ENCODE measurements at places on chromosomes 1 and 21.

GRCh38 chr21:15514073-15514946 lies 215.5 kb upstream of the USP25 start:
- peak; percentile 37 for DNase-seq

DNA sequence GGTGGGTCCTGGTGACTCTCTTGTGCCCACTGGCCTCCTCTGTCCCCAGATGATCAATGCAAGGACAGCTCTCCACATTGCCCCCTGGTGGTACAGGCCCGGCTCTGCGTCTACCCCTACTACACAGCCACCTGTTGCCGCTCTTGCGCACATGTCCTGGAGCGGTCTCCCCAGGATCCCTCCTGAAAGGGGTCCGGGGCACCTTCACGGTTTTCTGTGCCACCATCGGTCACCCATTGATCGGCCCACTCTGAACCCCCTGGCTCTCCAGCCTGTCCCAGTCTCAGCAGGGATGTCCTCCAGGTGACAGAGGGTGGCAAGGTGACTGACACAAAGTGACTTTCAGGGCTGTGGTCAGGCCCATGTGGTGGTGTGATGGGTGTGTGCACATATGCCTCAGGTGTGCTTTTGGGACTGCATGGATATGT lies 10.8 kb downstream of the ADAMTSL4 start:
- DNase-seq = peak; percentile 84

- DNase-seq = no peak
Measured at GRCh38 chr1:209871430-209871829, 43.7 kb downstream of the UTP25 start.

- DNase-seq = peak; percentile 54
Measured at GRCh38 chr1:231460614-231461013, 38.5 kb upstream of the EGLN1 start.

- no peak for DNase-seq
Measured at GRCh38 chr21:43354026-43354420, 72.9 kb downstream of the SIK1 start.

GRCh38 chr1:203295796-203296195 lies 9.5 kb upstream of the BTG2 start:
- DNase-seq = no peak

GRCh38 chr1:176950736-176951324 lies 213.7 kb downstream of the ASTN1 start:
- DNase-seq = no peak

DNA sequence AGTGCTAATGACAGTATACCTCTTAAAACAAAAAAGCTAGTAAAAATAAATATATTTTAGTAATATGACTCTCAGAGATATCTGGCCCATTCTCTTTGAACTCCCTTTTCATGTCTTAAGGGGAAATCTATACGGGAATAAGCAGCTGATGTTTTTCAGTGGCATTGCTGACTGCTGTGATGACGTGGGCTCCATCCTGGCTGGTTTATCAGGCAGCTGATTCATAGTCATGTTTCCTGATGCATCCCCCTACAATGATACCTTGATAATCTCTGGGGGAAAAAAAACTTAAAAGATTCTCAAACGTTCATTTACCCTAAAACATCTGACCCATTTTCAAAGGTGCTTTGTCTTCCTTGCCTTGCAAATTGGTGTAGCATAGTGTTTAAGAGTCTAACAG lies 53.8 kb downstream of the ABCA4 start:
- no peak for DNase-seq

- no peak for DNase-seq
Measured at GRCh38 chr1:58284225-58284510, 262.4 kb downstream of the OMA1 start.

DNA sequence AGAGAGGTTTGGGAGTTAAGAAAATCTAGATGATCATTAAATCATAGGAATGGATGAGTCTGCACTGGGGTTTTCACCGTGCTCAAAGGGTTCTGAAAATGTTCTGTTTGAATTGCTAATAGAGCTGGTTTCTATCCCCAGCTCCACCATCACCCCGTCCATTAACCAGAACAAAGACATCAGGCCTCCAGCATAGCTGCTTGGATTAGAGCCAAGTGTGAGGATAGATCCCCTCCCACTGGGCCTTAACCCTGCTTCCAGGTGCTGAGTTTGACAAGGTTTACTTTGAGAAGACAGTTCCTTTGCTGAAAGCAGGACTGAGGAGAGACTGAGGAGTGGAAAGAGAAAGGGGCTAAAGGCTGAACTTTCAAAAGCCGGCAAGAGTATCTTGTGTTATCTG lies 48.3 kb downstream of the MPZL1 start:
- no peak for DNase-seq

DNA sequence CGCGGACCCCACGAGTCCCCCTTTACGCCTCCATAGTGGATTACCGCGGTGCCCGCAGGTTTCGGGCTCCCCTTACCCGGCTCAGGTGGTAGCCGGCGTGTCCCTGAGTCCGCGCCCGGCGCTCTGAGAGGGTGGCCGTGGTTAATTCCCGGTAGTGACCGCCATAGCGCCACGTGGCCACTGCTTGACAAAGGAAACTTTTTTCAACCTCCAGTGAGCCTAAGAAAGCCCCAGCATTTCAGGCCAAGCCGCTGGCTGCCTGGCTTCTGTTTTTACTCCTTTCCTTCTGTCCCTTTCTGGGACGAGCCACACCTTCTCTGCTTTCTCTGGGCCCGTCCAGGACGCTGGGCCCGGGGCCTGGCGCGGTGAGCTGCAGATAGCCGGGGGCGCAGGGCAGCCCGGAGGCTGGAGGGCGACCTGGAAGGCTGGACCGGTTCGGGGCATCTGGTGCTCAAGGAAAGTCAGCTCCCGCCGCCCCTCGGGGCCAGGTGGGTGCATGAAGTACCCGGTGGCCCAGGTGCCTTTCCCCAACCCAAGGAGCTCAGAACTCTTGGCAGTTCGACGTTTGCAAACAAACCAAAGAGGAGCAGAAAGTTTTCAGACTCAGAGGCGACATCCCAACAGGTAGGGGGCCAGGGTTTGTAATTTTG lies 540 bp upstream of the C1orf198 start:
- DNase-seq = no peak

- DNase-seq = no peak
Measured at GRCh38 chr1:178938959-178939317, 68.1 kb upstream of the ANGPTL1 start.

- DNase-seq = no peak
Measured at GRCh38 chr1:147665521-147665920, 4.8 kb downstream of the ACP6 start.

- DNase-seq = no peak
Measured at GRCh38 chr1:92274939-92275338, 23.8 kb downstream of the GLMN start.

DNA sequence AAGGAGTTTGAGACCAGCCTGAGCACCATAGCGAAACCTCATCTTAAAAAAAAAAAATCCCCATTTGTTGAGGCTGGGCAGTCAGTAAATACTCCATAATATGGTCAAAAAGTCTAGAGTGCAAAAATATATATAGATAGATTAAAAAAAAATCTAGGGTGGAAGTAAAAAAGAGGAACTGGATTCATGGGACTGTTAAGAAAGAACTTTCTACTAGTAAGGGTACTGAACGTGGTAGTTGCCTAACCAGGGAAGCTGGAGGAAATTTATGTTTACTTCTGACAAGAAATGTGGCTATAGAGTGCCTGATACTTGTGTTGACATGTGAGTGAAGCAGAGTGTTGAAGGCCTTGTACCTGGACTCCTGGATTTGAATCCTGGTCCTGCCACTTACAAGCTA lies 265.9 kb upstream of the FAM78B start:
- no peak for DNase-seq

DNA sequence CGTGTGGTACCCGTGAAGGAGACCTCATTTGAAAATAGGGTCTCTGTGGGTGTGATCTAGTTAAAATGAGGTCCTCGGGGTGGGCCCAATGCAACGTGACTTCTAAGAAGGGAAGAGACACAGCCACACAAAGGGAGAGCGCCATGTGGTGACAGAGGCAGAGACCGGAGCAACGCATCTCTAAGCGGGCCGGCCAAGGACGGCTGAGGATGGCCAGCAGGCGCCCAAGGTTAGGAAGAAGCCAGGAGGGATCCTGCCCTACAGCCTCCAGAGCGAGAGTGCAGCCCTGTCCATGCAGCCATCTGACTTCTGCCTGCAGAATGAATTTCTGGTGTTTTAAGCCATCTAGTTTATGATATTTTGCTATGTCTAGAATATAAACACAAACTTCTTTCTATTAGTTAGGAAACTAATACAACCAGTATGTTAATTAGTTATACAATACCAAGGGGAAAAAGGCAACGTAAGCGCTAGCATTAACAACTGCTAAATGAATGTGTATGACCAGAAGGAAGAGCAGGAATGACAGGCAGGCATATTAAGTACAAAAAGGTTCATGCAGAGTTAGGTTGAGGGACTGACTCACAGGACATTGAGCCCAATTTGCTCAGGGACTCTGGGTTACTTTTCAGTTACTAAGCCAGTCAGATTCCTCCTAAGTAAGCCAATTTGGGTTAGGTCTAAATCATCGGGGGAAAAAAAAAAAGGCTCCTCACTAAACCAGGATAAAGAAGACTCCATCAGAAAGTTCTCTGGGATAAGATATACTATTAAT lies 4.1 kb downstream of the CEP104 start:
- no peak for DNase-seq

DNA sequence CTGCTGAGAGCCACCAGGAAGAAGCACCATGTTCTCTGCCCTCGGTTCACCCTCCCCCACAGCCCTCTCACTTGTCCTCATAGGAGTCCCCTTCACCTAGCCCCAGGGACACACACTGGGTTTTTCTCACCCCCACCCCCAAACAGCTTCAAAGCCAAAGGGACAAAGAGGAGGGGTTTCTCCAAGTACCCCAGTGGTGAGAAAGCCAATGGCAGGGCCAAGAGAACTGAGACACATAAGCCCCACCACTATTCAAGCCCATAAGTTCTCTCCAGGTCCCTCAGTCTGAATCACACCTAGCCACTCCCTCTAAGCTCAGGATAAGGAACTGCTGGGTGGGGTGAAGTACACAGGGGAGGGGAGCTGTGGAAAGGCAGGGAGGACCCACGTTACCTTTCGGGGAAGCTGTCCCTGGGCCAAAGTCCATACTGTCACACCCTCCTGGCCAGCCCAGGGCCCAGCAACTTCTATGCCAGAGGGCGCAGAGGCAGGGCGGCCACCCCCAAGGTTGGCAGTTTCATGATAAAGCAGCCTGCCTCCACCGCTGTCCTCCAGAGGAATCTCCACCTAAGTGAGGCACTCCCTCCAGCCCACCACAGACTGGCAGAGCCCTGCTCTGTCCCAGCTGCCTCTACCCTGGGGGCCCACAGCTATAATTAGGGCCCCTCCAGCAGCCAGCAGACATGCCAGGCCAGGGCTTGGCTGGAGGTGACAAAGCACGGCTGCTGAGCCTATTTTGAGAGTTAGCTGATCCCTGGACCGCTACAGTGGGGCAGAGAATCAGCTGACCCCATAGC lies 39.0 kb upstream of the PPP1R15B start:
- no peak for DNase-seq

GRCh38 chr1:44347280-44347679 lies 7.8 kb downstream of the ERI3 start:
- DNase-seq = no peak

- no peak for DNase-seq
Measured at GRCh38 chr1:189960769-189961168, 516.9 kb downstream of the BRINP3 start.

GRCh38 chr1:209364716-209365115 lies 218.8 kb upstream of the CAMK1G start:
- no peak for DNase-seq

DNA sequence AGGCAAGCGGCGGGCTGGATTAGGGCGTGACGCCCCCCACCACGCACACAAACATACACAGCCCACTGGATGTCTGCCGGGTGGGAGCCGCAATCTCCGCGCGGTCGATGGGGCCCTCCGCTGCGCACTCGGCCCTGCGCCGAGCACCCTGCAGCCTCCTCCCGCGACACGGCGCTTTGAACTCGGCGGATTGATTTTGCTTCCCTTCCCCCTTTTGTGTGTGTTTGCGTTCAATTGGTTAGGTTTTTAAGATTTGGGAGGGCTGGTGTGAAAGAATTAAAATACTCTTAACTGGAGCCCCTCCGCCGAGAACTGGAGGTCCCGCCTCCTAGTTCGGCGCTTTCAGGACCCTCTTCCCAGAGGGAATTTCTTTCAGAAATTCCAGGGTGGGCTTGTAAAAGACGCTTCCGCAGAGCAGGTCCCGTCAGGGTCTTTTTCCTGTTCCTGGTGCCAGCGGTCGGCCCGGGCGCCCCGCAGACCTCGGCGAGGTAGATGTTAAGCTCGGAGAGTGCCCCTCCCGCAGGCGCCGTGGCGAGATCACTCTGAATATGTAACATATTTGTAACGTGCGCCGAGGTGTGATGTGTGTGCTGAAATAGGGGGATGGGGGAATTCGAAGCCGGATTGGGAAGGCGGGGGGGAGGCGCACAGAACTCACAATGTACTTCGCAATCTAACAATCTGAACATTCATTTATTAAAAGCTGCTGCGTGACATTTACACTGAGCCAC lies 8.0 kb upstream of the BARHL2 start:
- DNase-seq = no peak

- no peak for DNase-seq
Measured at GRCh38 chr1:99660496-99660895, 14.6 kb downstream of the PALMD start.

DNA sequence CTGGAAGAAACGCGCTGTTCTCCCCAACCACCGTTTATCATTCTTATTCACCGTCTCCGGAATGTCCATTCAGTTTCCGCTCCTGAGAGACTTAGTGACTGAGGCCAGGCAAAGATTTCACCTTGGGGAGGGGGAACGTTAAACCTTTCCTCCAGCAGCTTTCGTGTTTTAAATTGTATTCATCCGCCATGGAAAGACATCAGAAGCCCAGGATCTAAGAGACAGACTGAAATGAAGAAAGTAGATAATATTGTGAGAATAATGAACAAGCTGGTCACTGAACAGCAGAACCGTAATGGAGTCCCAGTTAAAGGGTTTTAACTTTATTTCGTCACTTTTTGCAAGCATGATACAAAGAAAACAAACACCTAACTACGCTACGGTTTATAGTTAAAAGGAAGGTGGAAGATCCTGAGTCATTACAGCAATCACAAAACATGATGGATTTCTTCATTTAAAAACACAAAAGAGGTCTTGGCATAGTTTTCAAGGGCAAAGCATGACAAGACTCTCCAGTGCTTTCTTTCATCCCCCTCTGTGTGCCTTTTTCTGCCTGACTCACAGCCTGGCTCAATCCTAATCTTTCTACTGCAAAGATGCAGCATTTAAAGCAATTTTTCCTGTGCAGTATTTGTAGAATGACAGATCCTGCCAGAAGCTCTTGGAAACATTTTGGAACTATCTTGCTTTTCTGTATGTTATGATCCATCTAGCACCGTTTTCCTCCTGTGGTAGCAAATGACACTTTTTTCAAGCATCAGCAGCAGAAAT lies 722 bp upstream of the SLC19A2 start:
- DNase-seq = no peak

GRCh38 chr1:233613252-233614172 lies at the start of gene KCNK1:
TSS of gene KCNK1 (plus strand) at chr1:233614106. CDS start at chr1:233614172, 66 bp downstream.
- no peak for DNase-seq

GRCh38 chr1:156276532-156276931 lies 6.1 kb downstream of the SMG5 start:
- DNase-seq = no peak

GRCh38 chr1:36614991-36615390 lies 132.3 kb upstream of the CSF3R start:
- no peak for DNase-seq

GRCh38 chr21:45972716-45973474 lies 8.7 kb upstream of the COL6A1 start:
- peak; percentile 28 for DNase-seq

Data from stimulated activated naive CD8-positive, alpha-beta T cell treated with anti-CD3 and anti-CD28 coated beads, Interleukin-15, Interleukin-2, amounts not matched to agents 100 U/mL and 50 U/mL, for 24 hours (primary cell).